ENCODE measurements at places on chromosomes 1 and 21. TPM values are rescaled to one million over a fixed set of nuclear protein-coding genes. Genes with fewer than 3 reads are reported as not detected.

RIMS3 gene
- 9.0 TPM for total RNA-seq

GRCh38 chr1:155106862-155107261, 20.8 kb upstream of the EFNA1 start:
- no peak overlapping the region for H3K4me3 ChIP-seq
- no peak for DNase-seq
- no peaks in the 10 kb centered on the region for H3K4me1 ChIP-seq
- no peaks in the 10 kb centered on the region for H3K27me3 ChIP-seq
- no peaks in the 10 kb centered on the region for H3K36me3 ChIP-seq

B3GALNT2 gene
- total RNA-seq = 36.8 TPM

DNA sequence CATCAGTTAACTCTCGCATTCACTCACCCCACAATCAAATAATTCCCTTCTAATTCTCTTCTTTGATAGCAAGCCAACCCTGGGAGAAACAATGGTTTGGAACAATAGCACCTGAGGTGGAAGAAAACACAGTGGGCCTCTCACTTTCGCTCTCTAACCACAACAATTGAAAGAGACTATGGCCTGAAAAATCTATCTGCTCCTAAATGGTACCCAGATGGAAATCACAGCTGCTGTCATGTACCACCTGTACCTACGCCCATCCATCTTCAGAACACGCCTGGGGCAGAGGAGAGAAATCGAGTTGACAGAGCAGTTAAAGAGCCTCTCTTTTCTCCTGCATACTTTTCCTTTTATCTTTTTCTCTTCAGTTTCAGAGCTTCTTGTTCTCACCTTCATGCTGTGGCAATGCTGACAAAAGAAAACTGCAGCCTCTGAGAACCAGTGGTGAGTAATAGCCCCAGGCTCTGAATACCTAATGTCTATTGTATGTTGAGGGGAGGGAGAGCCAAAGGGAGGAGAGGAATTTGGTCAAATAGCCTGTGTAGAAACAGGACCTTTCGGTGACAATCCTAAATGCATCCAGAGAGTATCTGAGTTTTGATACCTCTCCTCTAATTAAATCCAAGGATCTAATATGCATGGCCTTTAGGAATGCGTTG, 57.7 kb downstream of the ZC3H11B start:
- no peaks in the 10 kb centered on the region for H3K4me1 ChIP-seq
- no peaks in the 10 kb centered on the region for H3K36me3 ChIP-seq
- H3K27ac ChIP-seq = no peak overlapping the region
- H3K4me3 ChIP-seq = no peak overlapping the region
- no peak for DNase-seq

GRCh38 chr21:43201491-43201890, 32.7 kb downstream of the CRYAA start:
- no peaks in the 10 kb centered on the region for H3K36me3 ChIP-seq
- H3K4me1 ChIP-seq = no peaks in the 10 kb centered on the region
- no peaks in the 10 kb centered on the region for H3K27me3 ChIP-seq
- DNase-seq = no peak

- H3K36me3 ChIP-seq = no peaks in the 10 kb centered on the region
- H3K4me3 ChIP-seq = no peak overlapping the region
- H3K4me1 ChIP-seq = peaks cover 16% of the 10 kb centered on the region
Measured at GRCh38 chr1:98084188-98084587, 163.4 kb upstream of the DPYD start.

DNA sequence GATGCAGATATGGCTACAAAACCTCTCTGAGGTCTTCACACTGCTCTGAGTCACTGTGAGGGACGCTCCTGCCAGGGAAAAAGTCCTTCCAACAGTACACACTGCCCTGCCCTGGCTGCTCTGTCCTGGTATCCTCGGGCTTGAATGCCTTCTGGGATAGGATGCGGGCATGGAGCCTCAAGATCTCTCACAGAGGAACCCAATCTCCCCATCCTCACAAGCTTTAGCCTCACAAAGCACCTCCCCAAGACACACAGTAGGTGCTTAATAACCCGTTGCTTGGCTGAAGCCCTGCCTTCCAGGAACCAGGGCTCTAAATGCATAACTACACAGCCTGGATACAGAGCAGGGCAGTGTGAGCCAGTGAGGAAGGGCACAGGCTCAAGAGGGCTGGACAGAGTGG, 9.2 kb downstream of the RAP1GAP start:
- no peak for DNase-seq
- H3K4me3 ChIP-seq = peak overlapping the region; percentile 51
- H3K27me3 ChIP-seq = no peaks in the 10 kb centered on the region
- H3K27ac ChIP-seq = peak overlapping the region; percentile 29
- H3K36me3 ChIP-seq = no peaks in the 10 kb centered on the region

- DNase-seq = no peak
- H3K27me3 ChIP-seq = no peaks in the 10 kb centered on the region
- no peak overlapping the region for H3K27ac ChIP-seq
- H3K4me1 ChIP-seq = no peaks in the 10 kb centered on the region
Measured at GRCh38 chr1:29541631-29542030, 305.3 kb downstream of the PTPRU start.

DNA sequence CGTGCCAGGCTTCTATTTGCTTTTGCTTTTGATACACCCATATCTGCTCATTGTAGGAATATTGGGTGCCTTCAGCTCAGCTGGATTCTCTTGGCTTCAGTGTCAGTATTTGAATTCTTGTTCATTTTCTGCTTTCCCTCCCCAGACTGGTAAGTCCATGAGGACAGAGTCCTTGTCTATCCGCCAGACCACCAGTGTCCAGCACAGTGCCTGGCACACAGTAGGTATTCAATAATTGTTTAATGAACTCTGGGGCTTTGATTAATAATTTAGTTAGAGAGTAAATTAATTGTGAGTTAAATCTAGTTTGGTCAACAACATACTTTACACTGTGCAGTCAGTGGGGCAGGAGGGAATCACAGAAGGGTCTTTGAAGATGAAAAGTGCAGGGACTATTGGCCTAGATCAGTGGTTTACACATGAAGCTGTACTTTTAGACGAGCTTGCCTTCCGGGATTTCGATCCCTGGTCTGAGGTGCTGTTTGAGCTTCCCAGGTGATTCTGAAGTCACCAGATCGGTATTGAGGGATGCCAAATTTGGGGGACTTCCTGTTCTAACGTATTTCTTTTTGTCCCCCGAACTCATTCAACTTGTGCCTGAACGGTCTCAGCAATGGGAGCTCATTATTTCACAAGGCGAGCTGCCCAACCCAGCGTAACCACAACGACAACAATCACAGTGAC, 119.1 kb upstream of the JUN start:
- no peak for DNase-seq
- peaks cover 8% of the 10 kb centered on the region for H3K4me1 ChIP-seq
- H3K36me3 ChIP-seq = no peaks in the 10 kb centered on the region
- H3K27me3 ChIP-seq = no peaks in the 10 kb centered on the region
- H3K27ac ChIP-seq = peak overlapping the region; percentile 79
- H3K4me3 ChIP-seq = peak overlapping the region; percentile 41

- DNase-seq = no peak
- no peaks in the 10 kb centered on the region for H3K27me3 ChIP-seq
- H3K4me3 ChIP-seq = peak overlapping the region; percentile 27
Measured at GRCh38 chr1:154422521-154422920, 17.4 kb downstream of the IL6R start.

DNA sequence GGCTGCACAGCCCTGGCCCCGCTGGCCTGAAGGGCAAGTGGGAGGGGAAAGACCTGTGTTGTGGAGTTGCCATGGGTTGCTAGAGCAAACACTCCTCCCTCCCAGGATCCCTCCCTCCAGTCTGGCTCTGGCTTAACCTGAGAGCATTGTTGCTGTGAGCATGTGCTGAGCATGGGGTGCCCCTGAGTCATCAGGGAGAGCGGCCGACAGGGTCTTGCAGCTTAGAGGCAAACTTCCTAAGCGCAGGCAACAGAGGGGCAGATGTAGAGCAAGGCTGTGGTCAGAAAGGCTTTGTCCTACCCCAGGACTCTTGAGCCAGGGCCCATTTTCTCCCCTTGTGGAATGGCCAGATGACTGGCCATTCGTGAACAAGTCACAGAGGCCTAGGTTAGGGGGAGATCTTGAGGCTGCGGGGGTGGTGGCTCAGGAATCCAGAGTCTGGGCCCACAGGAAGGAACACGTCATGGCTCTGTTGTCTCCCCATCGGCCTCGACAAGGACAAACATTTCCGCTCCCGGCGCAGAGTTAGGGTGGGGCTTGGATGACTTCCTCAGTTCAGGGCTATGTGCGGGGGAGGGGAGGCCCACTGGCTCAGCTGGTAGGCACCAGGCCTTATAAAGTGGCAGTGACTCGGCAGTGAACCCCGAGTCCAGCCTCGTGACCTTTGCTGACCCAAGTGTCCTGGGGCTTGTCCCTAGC, 362 bp upstream of the DYNLT4 start:
- peak overlapping the region; percentile 32 for H3K4me3 ChIP-seq
- no peaks in the 10 kb centered on the region for H3K27me3 ChIP-seq
- peak; percentile 98 for DNase-seq
- H3K36me3 ChIP-seq = peaks cover 39% of the 10 kb centered on the region

GRCh38 chr21:36422279-36423098, 37.3 kb downstream of the CHAF1B start:
- H3K4me1 ChIP-seq = 0 out of 2 replicates have a peak, but pooled peaks cover 2% of the 10 kb centered on the region
- no peaks in the 10 kb centered on the region for H3K27me3 ChIP-seq
- H3K36me3 ChIP-seq = no peaks in the 10 kb centered on the region
- no peak overlapping the region for H3K4me3 ChIP-seq
- H3K27ac ChIP-seq = no peak overlapping the region
- DNase-seq = peak; percentile 34

DNA sequence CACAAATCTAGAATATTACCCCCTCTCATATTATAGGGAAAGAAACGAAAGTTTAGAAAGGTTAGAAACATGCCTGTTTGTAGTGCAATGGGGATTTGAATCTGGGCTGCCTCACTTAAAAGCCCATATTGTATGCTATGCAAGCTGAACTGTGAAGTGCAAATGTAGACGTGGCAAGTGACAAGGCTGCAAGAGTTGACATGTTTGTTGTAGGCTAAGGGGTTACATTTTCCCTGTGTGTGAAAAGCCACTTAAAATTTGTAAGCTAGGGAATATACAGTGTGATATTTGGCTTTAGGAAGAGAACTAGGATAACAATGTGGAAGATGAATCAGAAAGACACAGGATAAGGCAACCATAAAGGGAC, 29.0 kb downstream of the WDR26 start:
- peaks cover 17% of the 10 kb centered on the region for H3K4me1 ChIP-seq
- H3K27me3 ChIP-seq = no peaks in the 10 kb centered on the region
- no peak for DNase-seq
- no peak overlapping the region for H3K4me3 ChIP-seq
- peaks cover 19% of the 10 kb centered on the region for H3K36me3 ChIP-seq

ZCCHC17 gene
- total RNA-seq = 27.8 TPM

GRCh38 chr1:117268535-117269455, 58.1 kb upstream of the VTCN1 start:
- H3K4me3 ChIP-seq = no peak overlapping the region
- no peak overlapping the region for H3K27ac ChIP-seq
- H3K36me3 ChIP-seq = no peaks in the 10 kb centered on the region
- H3K4me1 ChIP-seq = no peaks in the 10 kb centered on the region

DNA sequence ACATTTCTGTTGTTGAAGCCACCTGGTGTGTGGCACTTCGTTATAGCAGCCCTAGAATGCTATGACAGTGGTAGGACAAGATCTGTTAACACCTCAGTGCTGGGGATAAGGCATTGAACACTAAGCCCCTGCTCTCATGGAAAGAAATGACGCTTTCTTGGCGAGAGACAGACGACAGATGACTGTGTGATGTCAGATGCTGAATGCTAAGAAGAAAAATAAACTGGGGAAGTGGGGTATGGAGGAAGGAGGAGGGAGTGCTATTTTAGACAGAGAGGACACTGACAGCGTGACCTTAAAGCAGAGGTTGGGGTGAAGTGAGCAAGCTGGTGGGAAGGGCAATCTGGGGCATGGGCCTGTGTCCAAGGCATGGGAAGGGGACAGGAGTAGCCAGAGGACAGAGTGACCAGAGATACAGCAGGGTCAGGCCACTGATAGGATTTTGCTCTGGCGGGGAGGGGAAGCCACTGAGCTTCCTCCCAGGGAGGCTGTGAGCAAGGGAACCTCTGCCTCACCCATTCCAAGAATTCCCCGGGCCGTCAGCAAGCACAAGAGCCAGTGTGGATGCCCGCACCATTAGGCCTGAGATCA, 15.2 kb downstream of the DOP1B start:
- H3K4me1 ChIP-seq = peaks cover 13% of the 10 kb centered on the region
- no peak overlapping the region for H3K4me3 ChIP-seq
- no peaks in the 10 kb centered on the region for H3K27me3 ChIP-seq
- no peaks in the 10 kb centered on the region for H3K36me3 ChIP-seq

DNA sequence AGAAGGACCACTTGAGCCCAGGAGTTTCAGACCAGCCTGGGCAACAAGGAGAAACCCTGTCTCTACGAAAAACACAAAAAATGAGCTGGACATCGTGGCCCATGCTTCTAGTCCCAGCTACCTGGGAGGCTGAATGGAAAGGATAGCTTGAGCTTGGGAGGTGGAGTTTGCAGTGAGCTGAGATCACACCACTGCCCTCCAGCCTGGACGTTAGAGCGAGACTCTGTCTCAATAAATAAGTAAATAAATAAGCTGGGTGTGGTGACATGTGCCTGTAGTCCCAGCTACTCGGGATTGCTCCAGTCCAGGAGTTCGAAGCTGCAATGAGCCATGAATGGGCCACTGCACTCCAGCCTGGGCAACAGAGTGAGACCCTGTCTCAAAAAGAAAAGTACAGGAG, 3.6 kb downstream of the AKR1A1 start:
- no peak overlapping the region for H3K4me3 ChIP-seq
- peaks cover 6% of the 10 kb centered on the region for H3K36me3 ChIP-seq
- no peak for DNase-seq
- H3K27me3 ChIP-seq = no peaks in the 10 kb centered on the region

TNFRSF8 gene
- 0.17 TPM for total RNA-seq

VWA5B1 gene
- not detected for total RNA-seq

- H3K36me3 ChIP-seq = no peaks in the 10 kb centered on the region
- H3K27ac ChIP-seq = no peak overlapping the region
- DNase-seq = no peak
- no peaks in the 10 kb centered on the region for H3K4me1 ChIP-seq
Measured at GRCh38 chr21:33155422-33155821, 74.3 kb upstream of the IFNAR2 start.

- no peak for DNase-seq
- H3K27ac ChIP-seq = no peak overlapping the region
- H3K27me3 ChIP-seq = no peaks in the 10 kb centered on the region
Measured at GRCh38 chr1:198423673-198424072, 116.8 kb downstream of the ATP6V1G3 start.

DNA sequence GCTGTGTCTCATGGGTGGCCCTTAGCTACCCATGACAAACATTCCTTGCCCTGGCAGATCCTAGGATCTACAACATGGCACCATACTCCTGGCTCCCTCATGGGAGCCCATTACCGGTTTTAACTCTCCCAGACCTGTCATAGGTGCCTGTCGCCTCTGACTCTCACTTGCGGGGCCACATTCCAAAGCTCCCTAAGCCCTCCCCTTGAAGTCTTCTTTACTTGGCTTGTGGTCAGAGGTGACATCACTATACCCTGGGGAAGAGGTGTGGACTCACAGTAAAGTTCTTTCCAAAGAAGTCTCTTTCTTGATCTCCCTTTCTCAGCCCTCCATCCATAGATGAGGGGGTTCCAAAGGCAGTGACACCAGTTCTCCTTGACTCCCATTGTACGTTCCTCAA, 5.4 kb upstream of the SLAMF9 start:
- no peak for DNase-seq
- H3K4me3 ChIP-seq = no peak overlapping the region
- H3K36me3 ChIP-seq = no peaks in the 10 kb centered on the region

Data from HCT116 (cell line).